ENCODE measurements at places on chromosomes 2 and 18.

DNA sequence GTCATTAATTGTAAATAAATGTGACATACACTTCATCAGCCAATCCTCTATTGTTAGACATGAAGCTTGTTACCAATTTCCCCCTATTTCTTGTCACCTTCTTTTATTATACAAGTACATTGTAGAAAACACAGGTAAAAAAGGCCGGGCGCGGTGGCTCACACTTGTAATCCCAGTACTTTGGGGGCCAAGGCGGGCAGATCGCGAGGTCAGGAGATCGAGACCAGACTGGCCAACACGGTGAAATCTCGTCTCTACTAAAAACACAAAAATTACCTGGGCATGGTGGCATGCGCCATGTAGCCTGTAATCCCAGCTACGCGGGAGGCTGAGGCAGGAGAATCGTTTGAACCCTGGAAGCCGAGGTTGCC lies 42.7 kb upstream of the UBE2F start:
- DNase-seq: no peak
- H3K27me3 ChIP-seq: peaks cover 7% of the 10 kb centered on the region
- H3K4me3 ChIP-seq: no peak overlapping the region
- no peaks in the 10 kb centered on the region for H3K4me1 ChIP-seq
- no peak overlapping the region for H3K27ac ChIP-seq
- H3K36me3 ChIP-seq: no peaks in the 10 kb centered on the region

DNA sequence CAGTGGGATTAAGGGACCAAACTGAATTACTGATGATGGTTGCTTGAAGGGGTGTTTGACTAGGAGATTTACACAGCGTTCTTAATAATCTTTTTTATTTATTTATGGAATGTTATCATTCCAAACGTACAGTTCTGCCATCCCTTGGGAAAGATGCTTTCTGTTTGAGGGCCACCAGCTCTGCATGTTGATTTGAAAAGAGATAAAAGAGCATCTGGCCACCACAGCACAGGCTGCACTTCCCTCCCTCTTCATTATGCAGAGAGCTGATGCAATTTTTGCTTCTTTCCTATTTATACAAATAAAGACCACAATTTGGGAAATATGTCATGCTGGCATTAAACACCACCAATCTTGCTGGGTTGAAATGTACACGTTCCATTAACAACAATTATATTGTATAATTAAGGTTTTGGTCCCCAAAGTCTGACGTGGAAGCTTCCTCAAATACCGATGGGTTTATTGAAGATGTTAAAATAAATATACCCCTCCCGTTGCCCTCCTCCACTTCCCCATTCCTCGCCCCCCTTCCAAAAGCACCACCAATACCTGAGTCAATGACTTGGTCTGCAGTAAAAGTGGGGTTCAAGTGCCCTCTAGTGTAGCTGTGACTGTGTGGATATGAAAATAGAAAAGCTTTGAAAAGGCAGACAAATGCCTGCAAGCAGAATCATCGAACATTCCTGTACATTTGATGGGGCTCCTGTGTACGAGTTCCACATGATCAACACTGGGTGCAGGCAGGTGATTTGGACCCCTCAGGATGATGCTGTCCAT lies 211.9 kb downstream of the HRH4 start:
- no peaks in the 10 kb centered on the region for H3K36me3 ChIP-seq
- H3K27ac ChIP-seq: no peak overlapping the region
- H3K4me1 ChIP-seq: no peaks in the 10 kb centered on the region
- no peak overlapping the region for H3K4me3 ChIP-seq
- no peak for DNase-seq

DNA sequence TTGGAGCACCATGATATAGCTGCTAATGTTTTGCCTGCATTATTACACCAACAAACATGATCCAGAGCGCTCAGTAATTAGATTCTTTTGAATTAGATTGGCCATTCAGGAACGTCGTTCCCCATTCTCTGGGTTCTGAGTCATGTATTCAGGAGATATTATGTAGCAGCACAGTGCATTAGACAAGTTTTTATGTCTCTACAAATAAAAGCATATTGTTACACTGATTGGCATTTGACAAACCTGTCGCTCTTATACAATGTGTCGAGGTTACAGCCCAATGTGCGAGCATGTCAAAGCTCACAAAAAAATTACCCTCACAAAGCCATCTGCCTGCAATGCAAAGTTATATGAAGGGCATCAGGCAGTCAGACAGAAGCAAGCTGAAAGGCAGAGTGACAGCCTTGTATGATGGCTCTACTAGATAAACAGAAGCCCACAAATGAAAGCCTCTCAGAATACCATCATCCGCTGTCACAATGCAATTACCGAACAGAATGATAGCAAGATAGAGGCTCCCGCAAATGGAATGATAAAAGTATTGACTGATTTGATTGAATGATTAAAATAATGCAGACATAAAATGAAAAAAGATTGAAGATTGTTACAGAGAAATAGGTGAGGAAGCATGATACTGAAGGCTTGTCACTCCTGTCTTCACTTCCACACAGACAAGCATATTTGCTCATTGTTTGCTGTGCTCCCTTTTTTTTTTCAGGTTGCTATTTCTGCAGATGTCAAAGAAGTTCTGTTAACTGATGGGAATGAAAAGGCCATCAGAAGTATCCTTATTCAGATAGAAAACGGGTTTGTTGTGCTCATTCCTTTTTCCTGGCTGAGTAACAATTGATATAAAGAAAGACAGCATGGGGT lies 234.6 kb upstream of the SIX3 start:
- H3K27me3 ChIP-seq: no peaks in the 10 kb centered on the region
- H3K36me3 ChIP-seq: no peaks in the 10 kb centered on the region
- no peak overlapping the region for H3K27ac ChIP-seq
- H3K4me3 ChIP-seq: no peak overlapping the region
- peaks cover 8% of the 10 kb centered on the region for H3K4me1 ChIP-seq

DNA sequence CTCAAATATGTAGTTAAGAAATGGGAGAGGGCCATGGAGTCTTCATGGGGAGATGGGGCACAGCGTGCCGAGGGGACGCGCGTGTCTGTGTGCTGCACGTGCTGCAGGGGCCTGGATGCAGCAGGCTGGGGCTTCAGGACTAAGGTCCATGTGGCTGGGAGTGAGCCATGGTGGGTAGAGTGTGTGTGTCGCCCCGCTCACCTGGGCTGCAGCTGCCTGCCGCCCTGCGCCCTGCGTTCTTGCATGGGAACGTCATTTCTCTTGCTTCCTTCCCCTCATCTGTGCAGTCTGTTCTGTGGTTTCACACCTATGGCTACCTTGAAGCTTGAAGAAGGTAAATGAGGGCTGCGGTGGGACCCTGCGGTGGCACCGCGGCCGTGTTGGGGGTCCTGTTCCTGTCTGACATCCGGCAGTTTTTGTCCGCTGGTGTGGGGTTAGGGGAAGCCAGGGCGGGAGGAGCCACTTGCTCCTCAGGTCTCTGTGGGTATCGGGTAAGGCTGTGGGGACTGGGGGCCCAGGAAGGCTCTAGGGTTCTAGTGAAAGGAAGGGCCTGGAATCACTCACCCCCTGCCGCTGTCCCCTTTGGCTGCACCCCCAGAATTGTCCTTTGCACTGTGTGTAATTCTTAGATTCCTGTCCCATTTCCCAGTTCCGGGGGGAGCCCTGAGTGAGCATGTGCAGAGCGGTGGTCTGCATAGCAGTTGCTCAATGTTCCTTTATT lies 54.1 kb upstream of the HS6ST1 start:
- H3K4me3 ChIP-seq: no peak overlapping the region
- H3K36me3 ChIP-seq: no peaks in the 10 kb centered on the region
- H3K27ac ChIP-seq: no peak overlapping the region
- DNase-seq: no peak

DNA sequence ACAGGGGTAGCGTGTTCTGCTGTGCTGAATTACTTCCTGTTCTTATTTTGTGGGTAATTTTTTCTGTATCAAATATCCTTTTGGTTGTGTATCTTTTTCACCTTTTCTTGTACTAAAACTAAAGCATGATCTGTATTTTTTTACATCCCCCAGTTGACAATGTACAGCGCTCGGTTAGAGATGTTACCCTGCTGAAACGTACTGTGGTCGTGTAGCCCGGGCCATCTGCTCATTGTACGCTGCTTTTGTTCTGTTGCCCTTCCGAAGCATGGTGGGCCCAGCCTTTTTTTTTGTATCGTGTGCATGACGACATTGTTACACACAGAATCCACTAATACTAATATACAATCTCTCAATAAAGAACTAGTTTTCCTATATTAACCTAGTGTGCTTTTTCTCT lies 233.1 kb downstream of the HAUS1 start:
- H3K27ac ChIP-seq: no peak overlapping the region
- H3K4me1 ChIP-seq: peaks cover 47% of the 10 kb centered on the region
- peaks cover 22% of the 10 kb centered on the region for H3K27me3 ChIP-seq
- no peak overlapping the region for H3K4me3 ChIP-seq
- DNase-seq: no peak

DNA sequence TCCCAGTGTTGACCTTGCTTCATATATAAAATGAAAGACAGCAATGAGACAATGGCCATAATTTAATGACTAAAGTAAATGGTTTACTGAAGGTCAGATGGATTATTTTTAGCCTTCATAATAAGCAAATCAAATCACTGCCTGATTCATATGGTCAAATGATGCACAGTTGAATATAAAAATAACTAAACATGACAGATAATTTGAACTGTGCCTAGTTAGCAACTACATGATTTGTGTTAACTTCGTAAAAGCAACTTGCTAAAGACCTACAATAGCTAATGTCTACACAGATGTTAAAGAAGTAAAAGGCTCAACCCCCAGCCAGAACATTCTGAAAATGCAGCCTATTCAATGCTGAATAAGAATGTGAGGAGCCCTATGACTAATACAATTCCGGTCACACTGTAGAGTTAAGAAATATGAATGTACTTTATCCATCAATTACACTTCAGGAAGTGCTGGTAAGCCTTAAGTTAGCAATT lies 590.8 kb upstream of the CDH2 start:
- H3K4me3 ChIP-seq: no peak overlapping the region
- H3K36me3 ChIP-seq: no peaks in the 10 kb centered on the region
- H3K27ac ChIP-seq: no peak overlapping the region

GRCh38 chr18:48134609-48135008 lies 204.2 kb upstream of the SMAD2 start:
- H3K4me3 ChIP-seq: peak overlapping the region; percentile 27
- no peaks in the 10 kb centered on the region for H3K36me3 ChIP-seq

- no peaks in the 10 kb centered on the region for H3K36me3 ChIP-seq
- no peak for DNase-seq
- H3K4me3 ChIP-seq: no peak overlapping the region
- H3K4me1 ChIP-seq: peaks cover 8% of the 10 kb centered on the region
Observed at GRCh38 chr2:16155766-16156165, 215.4 kb downstream of the MYCN start.

GRCh38 chr2:108363908-108364225 lies 13.9 kb upstream of the SULT1C4 start:
- no peak overlapping the region for H3K4me3 ChIP-seq
- DNase-seq: no peak
- no peaks in the 10 kb centered on the region for H3K36me3 ChIP-seq
- no peak overlapping the region for H3K27ac ChIP-seq
- no peaks in the 10 kb centered on the region for H3K4me1 ChIP-seq

GRCh38 chr2:235384624-235385023 lies 109.2 kb upstream of the AGAP1 start:
- H3K27ac ChIP-seq: no peak overlapping the region
- no peaks in the 10 kb centered on the region for H3K36me3 ChIP-seq

GRCh38 chr2:120959426-120959825 lies 223.8 kb downstream of the GLI2 start:
- no peak overlapping the region for H3K4me3 ChIP-seq
- H3K36me3 ChIP-seq: peaks cover 15% of the 10 kb centered on the region
- H3K4me1 ChIP-seq: peaks cover 8% of the 10 kb centered on the region

DNA sequence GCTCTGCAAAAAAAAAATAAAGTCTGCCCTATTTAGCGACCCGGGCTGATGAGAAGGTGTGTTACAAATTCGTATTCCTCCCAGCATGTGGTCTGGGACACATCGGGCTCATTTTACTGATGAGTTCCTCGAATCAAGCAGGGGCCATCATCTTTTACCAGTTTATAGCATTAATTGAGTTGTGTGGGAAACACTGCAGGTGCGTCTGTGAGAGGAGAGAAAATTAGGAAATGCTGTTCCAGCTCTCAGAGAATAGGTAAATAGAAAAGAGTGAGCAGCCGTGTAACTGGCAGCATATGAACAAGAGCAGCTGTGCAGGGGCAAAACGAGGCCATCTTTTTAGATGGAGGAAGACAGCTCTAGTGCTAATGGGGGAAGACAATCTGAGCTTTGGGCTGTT lies 216.7 kb downstream of the SETBP1 start:
- H3K27me3 ChIP-seq: no peaks in the 10 kb centered on the region
- no peak overlapping the region for H3K27ac ChIP-seq
- H3K36me3 ChIP-seq: peaks cover 4% of the 10 kb centered on the region

GRCh38 chr2:67246791-67247190 lies 150.3 kb upstream of the ETAA1 start:
- no peak overlapping the region for H3K4me3 ChIP-seq
- H3K36me3 ChIP-seq: no peaks in the 10 kb centered on the region
- DNase-seq: no peak
- no peaks in the 10 kb centered on the region for H3K27me3 ChIP-seq
- no peaks in the 10 kb centered on the region for H3K4me1 ChIP-seq
- H3K27ac ChIP-seq: no peak overlapping the region

DNA sequence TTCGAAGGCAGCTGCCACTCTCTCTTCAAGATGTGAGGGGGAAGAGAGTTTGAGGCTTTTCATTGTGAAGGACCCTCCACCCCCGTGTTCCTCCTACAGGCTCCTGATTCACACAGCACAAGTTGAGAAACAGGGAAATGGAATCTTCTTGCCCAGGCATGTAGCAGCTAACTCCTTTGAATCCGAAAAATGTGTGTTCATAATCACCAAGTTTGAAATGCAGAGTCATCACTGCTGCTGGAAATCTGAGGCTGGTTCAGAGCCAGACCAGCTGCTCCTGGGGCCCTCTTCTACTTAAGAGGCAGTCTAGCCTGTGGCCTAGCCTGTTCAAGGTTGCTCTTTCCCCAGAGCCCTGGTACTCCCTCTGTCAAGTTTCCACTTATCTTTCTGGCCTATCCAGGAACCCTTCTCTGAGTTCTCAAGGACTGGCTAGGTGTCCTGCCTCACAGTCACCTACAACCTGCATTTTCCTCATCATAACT lies 166.4 kb downstream of the TMEM247 start:
- H3K36me3 ChIP-seq: peaks cover 24% of the 10 kb centered on the region
- peak overlapping the region; percentile 92 for H3K27ac ChIP-seq
- H3K4me3 ChIP-seq: no peak overlapping the region
- H3K27me3 ChIP-seq: no peaks in the 10 kb centered on the region

Measured in mesothelial cell of epicardium (in vitro differentiated cells).